ENCODE measurements at places on chromosomes 5 and 9.

GRCh38 chr5:148823871-148824270 is 2.5 kb upstream of the ADRB2 start:
- DNase-seq: no peak

DNA sequence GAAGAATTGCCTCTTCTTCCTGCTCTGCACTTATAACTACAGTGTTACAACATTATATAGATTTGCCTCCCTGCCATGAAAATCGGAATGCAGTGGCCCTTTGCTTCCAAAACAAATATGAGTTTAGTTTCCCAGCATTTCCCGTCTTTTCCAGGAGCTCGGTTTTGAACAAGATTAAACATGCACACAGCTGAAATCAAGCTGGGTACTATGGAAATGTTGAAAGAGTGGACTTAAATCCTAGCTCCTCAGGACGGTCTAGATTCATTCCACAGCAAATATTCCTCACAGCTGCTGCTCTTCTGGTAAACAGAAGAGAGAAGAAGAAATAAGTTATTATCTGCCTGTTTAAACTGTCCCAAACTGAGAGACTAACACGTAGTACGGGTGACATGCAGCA is 161.4 kb downstream of the PIK3R1 start:
- DNase-seq: no peak

- DNase-seq: no peak
These were observed 140.1 kb downstream of the COX7C start for GRCh38 chr5:86757824-86758223.

DNA sequence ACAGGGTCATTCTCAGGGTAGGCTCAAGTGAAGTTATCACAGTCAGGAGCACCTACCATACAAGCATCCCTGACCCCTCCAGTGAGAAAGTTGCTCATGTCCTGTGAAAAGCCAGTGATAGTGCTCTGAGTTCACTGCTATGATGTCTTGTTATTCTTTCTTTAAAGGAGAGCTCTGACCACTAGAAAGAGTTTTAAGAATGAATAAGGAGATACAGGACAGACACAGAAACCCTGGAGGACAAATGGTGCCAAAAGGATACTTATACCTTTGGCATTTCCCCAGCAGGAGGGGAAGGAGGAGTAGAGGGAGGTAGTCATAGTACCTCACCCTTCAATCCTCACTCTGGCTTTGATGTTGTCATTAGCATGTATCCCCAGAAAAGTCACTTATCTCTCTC is 84.0 kb upstream of the AGXT2 start:
- DNase-seq: no peak

- no peak for DNase-seq
These were observed 13.0 kb downstream of the CXXC5 start for GRCh38 chr5:139660923-139661814.

DNA sequence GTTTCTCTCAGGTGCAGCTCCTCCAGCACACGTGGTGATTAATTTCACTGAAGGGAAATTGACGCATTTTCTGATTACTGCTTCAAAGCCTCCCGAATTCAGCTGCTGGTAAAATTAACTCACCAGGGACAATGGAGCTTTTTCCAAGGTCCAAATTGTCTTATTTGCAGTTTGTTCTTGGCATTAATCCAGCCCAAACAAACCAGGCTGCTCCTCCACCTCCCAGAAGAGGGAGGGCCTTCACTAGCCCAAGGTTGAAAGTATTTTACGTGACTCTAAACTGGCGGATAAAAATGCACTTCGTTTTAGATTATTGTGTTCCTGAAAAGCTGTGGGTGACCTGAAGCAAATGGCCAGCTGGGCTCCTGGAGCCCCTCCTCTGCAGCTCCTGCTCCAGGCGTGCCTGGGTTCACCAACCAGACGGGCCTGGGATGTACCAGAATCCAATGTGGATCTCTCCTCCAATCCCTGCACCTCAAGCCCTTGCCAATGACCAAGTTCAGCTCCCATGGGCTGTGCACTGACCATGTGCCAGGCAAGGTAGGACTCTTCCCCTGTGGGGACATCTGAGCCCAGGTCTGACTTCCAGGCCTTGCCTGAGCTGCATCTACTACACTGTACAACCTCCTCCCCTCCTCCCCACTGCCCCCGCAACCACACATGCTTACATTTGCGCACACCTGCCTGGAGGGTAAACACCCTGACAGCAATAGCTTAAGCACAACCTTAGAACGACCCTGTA is 193.4 kb downstream of the CDK5RAP2 start:
- no peak for DNase-seq

DNA sequence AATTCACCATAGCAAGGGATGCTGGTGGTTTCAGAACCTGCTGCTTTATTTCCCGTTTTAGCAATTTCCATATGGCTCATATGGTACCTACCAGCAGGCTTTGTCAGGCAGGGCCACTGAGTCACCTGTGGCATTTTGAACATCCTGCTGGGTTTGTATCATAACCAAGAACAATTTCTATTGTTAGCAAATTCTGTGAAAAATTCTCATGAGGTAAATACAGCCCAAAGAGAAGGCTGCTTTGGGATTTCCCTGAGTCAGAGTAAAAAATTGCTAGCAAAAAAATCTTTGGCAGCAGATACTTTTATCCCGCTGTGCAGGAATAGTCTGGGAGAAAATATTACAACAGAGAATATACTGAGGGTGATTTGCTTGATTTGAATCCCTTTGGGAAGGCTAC is 52.7 kb downstream of the PRR16 start:
- DNase-seq: no peak

GRCh38 chr5:140205216-140205615 is 30.2 kb downstream of the CYSTM1 start:
- DNase-seq: no peak

DNA sequence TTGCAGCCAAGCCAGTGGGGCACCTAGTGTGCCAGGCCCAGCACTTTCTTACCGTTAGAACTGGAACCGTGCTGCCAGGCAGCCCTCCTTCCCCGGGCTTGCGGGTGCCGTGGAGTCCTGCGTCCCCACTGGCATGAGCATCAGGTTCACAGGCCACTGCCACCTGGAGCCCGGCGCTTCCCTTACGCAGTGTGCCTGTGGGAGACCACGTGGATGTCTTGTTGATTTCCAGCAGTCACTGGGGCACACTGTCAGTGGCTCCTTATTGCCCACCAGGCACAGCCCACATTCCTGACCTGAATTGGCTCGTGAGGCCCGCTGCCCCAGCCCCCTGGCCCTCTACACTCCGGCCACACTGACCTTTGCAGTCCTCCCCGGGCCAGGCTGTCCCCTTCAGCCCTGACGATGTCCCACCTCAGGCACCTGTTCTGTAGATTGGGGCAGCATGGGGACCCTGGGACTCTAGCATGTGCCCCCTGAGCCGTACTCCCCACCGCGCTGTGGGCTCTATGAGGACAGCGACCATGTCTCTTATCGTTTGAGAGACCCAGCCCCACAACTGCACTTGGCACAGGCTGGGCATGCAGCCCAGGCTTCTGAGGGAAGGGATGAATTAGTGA is 10.4 kb upstream of the CEL start:
- no peak for DNase-seq

GRCh38 chr5:142977363-142978051 is 207.3 kb downstream of the ARHGAP26 start:
- peak; percentile 44 for DNase-seq

- no peak for DNase-seq
These were observed 8.2 kb upstream of the RUFY1 start for GRCh38 chr5:179542170-179542569.

DNA sequence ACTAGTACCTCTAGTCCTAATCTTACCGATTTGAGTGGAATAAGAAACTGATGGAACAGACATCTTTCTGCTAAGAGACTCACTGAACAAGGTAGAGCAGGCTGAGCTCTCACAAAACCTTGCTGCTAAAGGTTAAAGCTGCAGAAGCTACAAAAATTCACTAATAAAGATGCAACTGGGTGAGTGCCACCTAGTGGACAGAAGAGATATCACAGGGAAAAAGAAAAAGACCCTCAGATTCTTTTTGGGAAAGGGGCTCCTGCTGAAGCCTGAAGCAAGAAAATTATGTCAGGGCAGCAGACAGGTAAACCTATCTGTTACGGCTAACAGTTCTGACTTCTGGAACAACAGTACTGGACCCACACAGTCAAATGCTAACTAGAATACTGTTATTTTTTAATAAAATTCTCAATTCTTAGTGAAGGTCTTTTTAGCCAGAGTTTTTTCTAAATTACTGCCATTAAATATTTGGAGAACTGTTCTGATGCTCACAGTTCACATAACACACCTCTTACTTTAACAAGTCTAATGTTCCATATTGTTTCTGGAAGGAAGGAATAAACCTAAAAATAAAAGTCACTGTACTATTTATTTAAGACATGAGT is 51.2 kb downstream of the DIAPH1 start:
- no peak for DNase-seq

GRCh38 chr9:127256324-127256723 is 8.2 kb upstream of the GARNL3 start:
- no peak for DNase-seq

GRCh38 chr9:134641173-134641989 is at the start of gene COL5A1:
TSS of gene COL5A1 (plus strand) at chr9:134641803. CDS start at chr9:134642188, 385 bp downstream.
- peak; percentile 70 for DNase-seq

GRCh38 chr9:36423206-36423605 is 23.1 kb upstream of the RNF38 start:
- no peak for DNase-seq

DNA sequence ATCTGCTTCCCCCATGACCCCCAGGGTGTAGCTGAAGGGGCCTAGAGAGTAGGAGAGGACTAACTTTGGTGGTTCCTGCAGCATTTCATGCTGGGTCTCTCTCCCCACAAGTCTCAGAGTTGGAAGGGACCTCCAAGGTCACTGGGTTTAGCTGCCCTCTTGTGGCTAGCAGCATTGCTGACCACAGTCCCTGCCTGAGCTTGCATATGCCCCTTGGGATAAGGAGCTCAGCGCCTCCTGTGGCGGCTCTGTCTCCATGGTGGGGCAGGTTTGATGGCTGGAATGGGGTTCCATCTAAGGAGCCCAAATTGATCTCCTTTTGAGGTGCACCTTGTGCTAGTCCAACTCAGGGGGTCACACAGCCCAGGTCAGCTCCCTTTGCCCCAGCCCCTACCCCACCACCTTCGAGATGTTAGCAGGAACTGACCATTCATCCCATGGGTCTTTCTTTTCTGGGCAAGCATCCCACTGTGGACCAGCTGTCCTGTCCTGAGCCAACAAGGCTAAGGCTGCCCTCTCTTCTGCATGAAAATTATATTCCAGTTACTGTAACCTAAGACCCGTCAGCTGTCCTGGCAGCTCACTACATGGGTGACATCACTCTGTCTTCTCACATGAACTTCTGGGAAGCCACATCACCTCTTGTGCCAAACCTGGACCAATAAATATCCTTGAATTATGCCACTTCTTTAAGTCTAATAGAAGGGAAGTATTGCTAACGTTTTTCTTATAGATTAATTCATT is 196.2 kb downstream of the HSPA4 start:
- no peak for DNase-seq

- DNase-seq: no peak
These were observed 85.1 kb downstream of the FGF1 start for GRCh38 chr5:142600611-142601358.

- DNase-seq: no peak
These were observed 3.0 kb upstream of the SLC44A1 start for GRCh38 chr9:105241356-105242043.

GRCh38 chr5:176624142-176624541 is 6.2 kb downstream of the SNCB start:
- DNase-seq: no peak

DNA sequence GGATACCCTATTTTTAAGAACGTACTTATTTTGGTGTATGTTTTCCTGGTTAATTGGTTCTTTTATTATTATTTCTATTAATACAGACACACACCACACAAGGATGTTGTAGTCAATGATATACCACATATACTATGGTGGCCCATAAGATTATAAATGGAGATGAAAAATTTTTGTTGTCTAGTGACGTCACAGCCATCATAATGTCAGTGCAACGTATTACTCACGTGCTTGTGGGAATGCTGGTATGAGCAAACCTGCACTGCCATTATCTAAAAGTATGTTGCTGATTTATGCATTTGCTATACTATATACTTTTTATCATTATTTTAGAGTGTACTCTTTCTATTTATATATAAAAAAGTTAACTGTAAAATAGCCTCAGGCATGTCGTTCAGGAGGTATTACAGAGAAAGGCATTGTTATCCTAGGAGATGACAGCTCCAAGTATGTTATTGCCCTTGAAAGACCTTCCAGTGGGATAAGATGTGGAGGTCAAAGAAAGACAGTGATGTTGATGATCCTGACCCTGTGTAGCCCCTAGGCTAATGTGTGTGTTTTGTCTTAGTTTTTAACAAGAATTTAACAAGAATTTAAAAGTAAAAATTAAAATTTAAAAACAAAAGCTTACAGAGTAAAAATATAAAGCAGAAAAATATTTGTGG is 65.6 kb upstream of the SGCD start:
- no peak for DNase-seq

DNA sequence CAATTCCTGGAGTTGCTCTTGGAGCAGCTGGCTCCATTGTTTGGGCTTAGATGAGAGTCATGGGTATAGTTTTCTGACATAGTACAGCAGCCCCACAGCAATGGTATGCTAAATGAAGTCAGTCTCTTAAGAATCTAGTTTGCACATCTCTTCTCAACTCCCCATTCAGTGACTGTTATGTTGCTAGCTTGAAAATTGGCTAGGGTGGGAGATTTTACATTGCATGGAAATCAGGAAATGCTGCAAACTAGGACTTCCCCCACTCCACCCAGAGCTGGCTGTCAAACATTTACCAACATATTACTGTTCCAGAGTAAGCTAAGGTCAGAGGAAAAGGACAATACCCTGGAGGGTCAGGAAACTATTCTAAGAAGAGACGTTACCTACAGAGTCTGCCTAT is 17.6 kb upstream of the FCHO2 start:
- no peak for DNase-seq

- no peak for DNase-seq
These were observed 72.8 kb downstream of the APBA1 start for GRCh38 chr9:69599232-69599971.

DNA sequence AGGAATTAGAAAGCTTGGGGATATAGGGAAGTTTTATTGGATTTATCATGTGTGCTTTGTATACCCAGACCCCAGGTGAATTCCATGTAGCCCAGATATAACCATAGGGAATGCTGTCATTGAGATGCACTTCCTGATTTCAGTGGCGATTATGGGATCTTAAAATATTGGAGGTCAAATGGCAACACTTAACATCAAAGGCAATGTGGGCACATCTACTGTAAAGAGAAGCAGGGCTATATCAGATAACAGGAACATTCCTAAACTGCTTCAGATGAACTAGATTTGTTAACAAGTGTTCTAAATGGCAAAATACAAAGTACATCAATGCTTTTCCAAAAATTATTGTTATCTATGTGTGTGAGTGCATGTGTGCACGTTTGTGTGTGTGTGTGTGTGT is 883.5 kb upstream of the EDIL3 start:
- DNase-seq: no peak

All from stimulated activated CD4-positive, alpha-beta T cell treated with anti-CD3 and anti-CD28 coated beads, Interleukin-15, amount 100 ng/mL, for 24 hours (primary cell).